ENCODE measurements at places on chromosomes 12 and 14.

DNA sequence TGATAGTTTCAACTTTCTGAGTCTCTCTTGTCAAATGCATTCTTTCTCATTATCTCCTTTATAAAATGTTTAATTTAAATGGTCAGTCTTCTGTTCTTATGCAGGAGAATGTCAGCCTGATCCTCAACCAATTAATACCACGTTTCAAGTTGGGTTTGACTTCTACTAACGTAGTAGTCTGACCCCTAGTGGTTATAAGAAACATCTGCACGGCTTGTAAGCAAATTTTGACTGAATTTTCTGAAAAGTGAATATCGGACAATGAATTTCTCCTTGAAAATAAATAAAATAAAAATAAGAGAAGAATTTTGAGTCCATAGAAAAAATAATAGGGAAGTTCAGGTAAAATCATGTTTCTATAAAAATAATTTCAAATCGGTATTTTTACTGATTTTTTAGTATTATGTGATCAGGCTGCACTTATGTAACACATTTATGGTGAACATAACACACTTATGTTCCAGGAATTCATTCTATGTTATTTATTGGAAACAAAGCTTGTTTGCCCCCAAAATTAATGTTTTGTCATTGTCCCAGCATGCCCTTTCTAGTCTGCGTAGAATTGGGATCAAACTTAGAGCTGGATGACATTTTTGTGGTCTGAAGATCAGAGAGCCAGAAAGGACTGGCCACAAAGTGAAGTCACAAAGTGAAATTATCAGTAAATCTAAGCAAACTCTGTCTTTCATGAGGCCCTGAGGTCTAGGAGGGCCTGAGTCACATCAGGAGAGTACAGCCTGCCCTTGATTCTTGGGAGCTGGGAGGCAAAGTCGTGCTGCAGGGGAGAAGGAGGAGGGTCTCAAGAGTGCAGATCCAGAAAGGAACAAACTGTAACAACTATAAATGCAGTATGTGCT is 101.2 kb upstream of the STXBP6 start:
- DNase-seq = peak; percentile 59

- no peak for DNase-seq
These were observed 16.9 kb upstream of the GXYLT1 start for GRCh38 chr12:42161529-42161928.

GRCh38 chr12:28844718-28845117 is 304.4 kb upstream of the FAR2 start:
- no peak for DNase-seq

GRCh38 chr12:75662511-75663159 is 151.2 kb upstream of the KRR1 start:
- no peak for DNase-seq

GRCh38 chr12:111172786-111173185 is 196.1 kb downstream of the PHETA1 start:
- DNase-seq = no peak

DNA sequence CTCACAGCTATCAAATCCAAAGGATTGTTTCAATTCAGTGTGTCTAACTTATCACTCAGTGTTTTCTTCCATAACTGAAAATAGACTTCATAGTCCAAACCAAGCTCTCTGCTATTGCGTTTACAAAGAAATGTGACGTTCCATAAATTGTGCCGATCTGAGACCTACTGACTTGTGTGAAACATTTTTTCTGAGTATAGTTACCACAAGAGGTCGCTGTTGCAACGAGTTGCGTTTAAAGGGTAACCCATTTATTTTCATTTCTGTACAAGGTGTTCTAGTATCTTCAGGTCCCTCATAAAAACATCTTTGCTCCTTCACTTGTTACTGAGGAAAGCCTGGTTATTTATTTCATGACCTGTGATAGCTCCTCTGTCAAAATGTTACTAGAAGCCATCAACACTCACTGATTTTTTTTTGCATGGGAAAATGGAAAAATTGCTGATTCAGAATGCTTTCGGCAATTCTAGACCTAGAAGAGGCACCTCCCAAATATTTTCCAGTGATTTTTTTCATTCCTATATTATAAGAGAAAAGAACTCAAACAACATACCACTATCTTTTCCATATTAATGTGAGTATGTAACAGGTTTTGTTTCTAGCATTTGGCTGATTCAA is 60.9 kb upstream of the OR4E1 start:
- peak; percentile 27 for DNase-seq

- no peak for DNase-seq
These were observed 32.7 kb upstream of the PELI2 start for GRCh38 chr14:56085471-56085870.

GRCh38 chr14:47833011-47833410 is 157.6 kb upstream of the MDGA2 start:
- DNase-seq = no peak

GRCh38 chr12:65997056-65997455 is 133.5 kb downstream of the LLPH start:
- DNase-seq = no peak

GRCh38 chr14:92645841-92646478 is 102.5 kb downstream of the LGMN start:
- DNase-seq = peak; percentile 82

- DNase-seq = no peak
These were observed 23.4 kb downstream of the CGRRF1 start for GRCh38 chr14:54533100-54533499.

- peak; percentile 61 for DNase-seq
These were observed 86.5 kb downstream of the SRGAP1 start for GRCh38 chr12:63930971-63931370.

GRCh38 chr12:31440134-31440533 is 114.2 kb upstream of the SINHCAF start:
- DNase-seq = no peak

- DNase-seq = no peak
These were observed 14.5 kb upstream of the PSMD9 start for GRCh38 chr12:121874071-121874470.

GRCh38 chr14:74531006-74531405 is 37.4 kb downstream of the ISCA2 start:
- no peak for DNase-seq

- DNase-seq = no peak
These were observed 89.9 kb upstream of the IGF1 start for GRCh38 chr12:102570256-102570655.

DNA sequence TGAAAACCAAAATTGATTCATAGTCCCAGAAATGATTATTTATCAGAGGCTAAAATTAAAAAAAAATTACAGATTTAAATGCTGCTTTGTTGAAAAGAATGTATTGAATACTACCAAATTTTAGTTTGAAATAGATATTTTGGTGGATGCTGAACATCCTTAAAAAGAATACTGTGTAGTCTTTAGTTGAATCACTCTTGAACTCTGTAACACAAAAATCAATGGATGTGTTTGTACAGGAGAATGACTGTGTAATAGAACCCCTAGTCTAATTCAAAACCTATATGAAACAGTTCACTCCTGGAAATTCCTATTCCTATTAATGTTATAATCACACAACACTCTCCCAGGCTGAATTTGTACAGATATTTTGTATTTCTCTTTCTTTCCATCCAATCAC is 1.5 kb upstream of the TSPAN8 start:
- no peak for DNase-seq

- DNase-seq = no peak
These were observed 44.5 kb upstream of the AMN1 start for GRCh38 chr12:31773223-31773750.

DNA sequence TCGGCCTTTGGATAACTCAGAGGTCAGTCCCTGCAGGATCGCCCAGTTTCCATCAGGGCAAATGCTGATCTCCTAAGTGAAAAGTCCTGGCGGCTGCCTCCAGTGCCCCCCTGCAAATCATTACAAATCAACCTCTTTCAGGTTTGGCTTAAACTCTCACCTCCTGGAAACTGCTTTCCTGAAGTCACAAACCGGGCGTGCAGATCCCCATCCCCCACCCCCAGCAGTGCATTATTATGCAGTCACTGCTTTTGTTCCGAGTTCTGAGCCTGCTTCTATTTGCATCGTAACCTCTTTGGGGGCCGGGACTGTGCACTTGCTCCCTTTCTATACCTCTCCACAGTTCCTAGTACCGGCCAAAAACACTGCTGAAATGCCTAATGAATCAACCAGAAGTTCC is at the start of gene USP44:
TSS of gene USP44 (minus strand) at position 172 of the 400 bp plus-strand sequence. CDS start 17,220 bp downstream, outside the sequence.
- no peak for DNase-seq

- DNase-seq = peak; percentile 63
These were observed 40.9 kb downstream of the PTGER2 start for GRCh38 chr14:52355016-52355431.

GRCh38 chr14:54362089-54362504 is 34.7 kb upstream of the CDKN3 start:
- no peak for DNase-seq

- peak; percentile 29 for DNase-seq
These were observed 256.8 kb upstream of the GARIN6 start for GRCh38 chr12:99390707-99391106.

GRCh38 chr14:50237427-50237826 is 6.0 kb upstream of the SOS2 start:
- DNase-seq = no peak

- DNase-seq = no peak
These were observed 46.4 kb downstream of the TPCN1 start for GRCh38 chr12:113267621-113268020.

GRCh38 chr14:20428010-20428365 is 8.0 kb downstream of the KLHL33 start:
- no peak for DNase-seq

- DNase-seq = no peak
These were observed 79.8 kb downstream of the SLC15A4 start for GRCh38 chr12:128743916-128744315.

DNA sequence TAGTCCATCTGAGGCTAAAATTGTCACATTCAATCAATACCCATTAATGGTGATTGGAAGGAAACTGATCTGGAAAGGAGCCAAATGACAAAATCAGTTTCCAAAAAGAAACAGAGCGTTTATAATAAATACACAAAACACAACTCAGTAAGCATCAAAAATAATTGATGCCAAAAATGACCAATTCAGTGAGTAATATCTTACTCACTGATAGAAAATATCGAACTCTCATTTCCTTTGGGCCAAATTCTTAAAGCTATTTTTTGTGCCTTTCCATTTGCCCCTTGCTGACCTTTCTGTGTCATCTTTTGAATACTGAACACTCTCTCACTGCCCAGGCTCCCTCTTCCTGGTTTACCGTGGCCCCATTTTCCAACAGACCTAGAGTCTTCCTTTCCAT is 22.5 kb upstream of the ATP2B1 start:
- no peak for DNase-seq

GRCh38 chr14:91012045-91012444 is 48.4 kb downstream of the RPS6KA5 start:
- DNase-seq = peak; percentile 7

DNA sequence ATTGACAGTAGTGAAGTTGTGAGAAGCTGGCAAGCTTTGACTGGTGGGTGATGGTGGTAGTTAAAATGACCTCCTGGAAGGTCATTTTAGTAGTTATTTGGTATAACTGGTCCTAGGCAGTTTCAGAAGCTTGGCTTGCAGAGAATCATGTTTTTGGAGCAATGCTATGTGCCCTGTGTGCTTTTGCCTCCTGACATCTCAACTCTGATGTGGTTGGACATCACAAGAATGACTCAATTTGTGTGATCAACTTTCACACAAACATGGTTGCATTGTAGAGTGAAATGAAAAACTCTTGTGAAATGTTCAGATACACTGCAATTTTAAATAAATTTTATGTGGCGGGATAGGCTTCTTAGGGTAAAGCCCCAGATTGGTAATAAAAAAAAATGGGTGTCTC is 8.3 kb upstream of the ABCD2 start:
- no peak for DNase-seq

- DNase-seq = no peak
These were observed 352.6 kb downstream of the RAD51B start for GRCh38 chr14:68172216-68172615.

GRCh38 chr12:86006727-86007126 is 132.6 kb downstream of the NTS start:
- no peak for DNase-seq

DNA sequence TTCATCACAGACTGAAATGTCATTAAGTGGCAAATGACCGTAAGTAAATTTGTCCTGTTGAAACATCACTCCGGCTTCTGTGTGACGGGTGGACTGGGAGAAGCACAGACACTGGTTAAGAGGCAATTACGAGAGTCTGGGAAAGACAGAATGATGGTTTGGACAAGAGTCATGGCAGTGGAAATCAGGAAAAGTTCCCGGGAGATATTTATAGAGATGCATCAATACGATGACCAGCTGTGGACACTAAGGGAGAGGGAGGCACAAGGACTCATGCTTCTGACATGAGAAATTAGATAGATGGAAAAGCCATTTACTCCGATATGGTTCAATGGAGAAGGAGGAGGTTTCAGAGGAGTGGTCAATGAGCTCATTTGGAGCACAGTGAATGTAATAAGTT is 27.3 kb downstream of the CKAP4 start:
- DNase-seq = no peak

- no peak for DNase-seq
These were observed 83.8 kb upstream of the VRK1 start for GRCh38 chr14:96713426-96713825.

- DNase-seq = no peak
These were observed 234.6 kb downstream of the PCNX1 start for GRCh38 chr14:71141701-71142374.

DNA sequence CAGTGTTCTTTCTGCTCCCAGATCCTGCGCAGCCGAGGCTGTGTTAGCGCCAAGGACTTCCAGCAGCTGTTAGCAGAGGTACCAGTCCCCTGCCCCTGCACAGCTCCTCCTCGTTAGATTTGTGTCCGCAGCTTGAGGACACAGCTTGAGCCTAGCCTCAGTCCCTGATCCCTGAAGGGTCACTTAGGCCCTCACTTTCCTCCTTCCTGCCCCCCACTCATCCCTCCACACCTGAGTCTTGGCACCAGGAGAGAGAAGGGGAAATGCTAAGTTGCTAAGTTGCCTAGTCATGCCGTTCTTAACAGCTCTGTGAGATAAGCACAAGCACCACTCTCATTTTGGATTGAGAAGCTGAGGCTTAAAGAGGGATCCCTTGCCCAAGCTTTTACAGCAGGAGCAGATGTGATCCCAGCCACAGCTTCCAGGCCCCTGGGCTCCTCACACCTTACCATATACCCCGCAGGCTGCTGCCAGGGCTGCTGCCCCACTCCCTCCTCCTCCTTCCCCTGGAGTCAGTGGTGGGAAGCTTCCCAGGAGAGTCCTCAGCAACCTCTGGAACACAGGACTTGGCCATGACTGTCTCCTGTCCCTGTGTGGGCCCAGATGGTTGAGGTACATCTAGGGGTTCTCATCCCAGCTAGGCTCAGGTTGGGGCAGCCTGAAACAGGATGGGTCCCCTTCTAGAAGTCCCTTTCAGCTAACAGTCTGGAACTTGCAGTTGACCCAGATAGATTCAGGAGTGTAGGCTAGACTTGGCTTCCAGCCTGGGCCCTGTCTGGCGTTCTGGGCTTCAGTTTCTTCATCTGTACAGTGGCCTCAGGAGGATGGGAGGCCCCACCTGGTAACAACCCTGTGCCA is 975 bp downstream of the OGFOD2 start:
- DNase-seq = no peak

- DNase-seq = no peak
These were observed 2.5 kb downstream of the PGF start for GRCh38 chr14:74952697-74953484.

Data from GM03348 (cell line).